ENCODE measurements at places on chromosomes 11 and 22. TPM values are rescaled to one million over a fixed set of nuclear protein-coding genes. Genes with fewer than 3 reads are reported as not detected.

DNA sequence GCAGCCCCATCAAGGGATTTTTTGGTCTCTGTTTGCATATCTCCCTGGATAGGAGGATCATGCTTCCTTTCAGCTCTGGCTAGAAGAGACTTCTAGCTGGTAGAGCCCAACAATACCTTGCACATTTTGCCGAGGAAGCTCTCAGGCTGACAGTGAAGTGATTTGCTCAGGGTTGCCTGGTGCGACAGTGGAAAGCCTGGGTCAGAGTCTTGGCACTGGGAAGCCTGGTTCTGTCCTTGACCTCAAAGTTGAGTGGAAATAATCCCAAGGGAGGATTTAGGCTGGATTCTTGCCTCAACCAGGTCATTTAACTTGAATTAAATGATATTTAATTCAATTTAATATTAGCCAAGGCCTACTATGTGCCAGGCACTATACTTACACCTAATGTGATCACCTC, 24.4 kb upstream of the ALG8 start:
- DNase-seq = no peak

GRCh38 chr11:86969258-86969657, 14.1 kb upstream of the FZD4 start:
- DNase-seq = no peak

DNA sequence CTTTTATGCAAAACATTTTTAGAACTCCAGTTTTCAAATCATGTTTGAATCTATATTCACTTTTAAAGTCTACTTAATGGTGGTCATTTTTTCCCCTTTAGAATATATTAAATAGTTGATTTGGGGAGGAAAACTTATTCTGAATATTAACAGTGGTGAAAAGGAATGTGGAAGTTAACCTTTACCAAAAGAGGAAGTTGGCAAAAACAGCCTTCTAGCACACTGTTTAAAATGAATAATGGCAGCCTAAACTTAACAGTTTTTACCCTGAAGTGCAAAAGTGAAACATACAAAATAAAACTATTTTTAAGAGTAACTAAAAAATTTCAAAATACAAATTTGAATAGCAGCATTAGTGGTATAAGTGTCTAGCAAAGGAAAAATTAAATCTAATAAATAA, 86.4 kb downstream of the GRK3 start:
- no peak for DNase-seq

- peak; percentile 19 for DNase-seq
Observed at GRCh38 chr11:128757235-128757711, 63.4 kb downstream of the FLI1 start.

GRCh38 chr11:72788241-72788640, 5.6 kb downstream of the STARD10 start:
- DNase-seq = no peak

DNA sequence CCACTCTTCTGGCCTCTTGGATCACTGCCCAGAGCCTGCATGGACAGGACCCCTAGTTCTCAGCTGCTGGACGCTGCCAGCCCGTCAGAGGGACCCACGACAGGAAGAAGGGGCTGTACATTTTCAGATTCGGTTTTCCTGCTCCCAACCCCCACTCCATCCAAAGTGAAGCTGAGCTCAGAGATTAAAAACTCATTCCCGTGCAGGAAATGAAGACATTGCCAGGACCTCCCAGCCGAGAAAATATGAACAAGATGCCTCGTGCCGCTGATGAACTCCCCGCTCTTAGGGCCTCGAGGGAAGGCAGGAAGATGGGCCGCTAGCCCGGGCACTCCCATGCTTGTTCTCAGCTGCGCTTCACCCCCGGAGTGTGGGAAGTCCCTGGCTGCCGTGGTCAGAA, 36.1 kb downstream of the RPUSD4 start:
- DNase-seq = no peak

DNA sequence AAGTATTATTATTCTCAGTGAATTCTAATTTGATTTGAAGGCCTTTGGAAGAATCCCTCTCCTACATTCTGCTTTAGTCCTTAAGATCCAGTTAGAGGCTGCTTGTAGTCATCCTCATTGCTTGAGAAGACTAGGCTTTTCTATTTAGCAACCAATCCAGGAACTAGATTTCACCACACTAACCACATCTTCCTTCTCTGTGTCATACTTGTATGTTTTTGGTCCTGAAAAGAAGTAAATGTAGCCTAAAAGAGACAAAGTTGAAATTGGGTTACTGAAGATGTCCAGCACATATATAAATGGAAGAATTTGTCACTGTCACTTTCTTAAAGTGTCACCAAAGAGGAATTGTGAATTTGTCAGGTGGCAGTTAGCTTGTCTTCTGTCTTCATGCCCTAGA, 46.6 kb upstream of the MMP7 start:
- DNase-seq = peak; percentile 20

DNA sequence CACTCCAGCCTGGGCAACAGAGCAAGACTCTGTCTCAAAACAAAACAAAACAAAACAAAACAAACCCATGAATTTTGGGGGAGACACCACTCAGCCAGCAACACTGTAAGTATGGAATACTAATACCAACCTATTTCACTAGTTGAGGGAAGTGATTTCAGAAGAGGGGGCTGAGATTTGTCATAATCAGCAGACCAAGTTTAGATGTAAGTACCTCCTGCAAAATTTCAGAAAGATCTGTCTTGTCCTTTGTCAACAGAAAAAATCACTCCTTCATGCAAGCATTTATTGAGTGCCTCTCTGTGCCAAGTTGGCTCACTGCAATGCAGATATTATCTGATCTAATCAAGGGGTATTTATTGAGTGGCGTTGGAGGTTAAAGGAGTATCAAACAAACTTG, 23.4 kb upstream of the ADA2 start:
- DNase-seq = no peak

GRCh38 chr11:101091781-101092180, 37.8 kb downstream of the PGR start:
- DNase-seq = no peak

The OR10S1 gene
- not detected for total RNA-seq

The LRRC10B gene
- total RNA-seq = 0.17 TPM

The OLFML1 gene
- total RNA-seq = 22.8 TPM

The CCDC116 gene
- total RNA-seq = 0.17 TPM

- no peak for DNase-seq
Observed at GRCh38 chr11:81573367-81573766, 1160.3 kb downstream of the FAM181B start.

The KDM4D gene
- 0.50 TPM for total RNA-seq

The LRRN4CL gene
- 31.5 TPM for total RNA-seq

The PAK1 gene
- 25.9 TPM for total RNA-seq

- no peak for DNase-seq
Observed at GRCh38 chr11:61811831-61812230, 5.0 kb downstream of the FADS1 start.

GRCh38 chr11:324156-324555, 3.5 kb upstream of the IFITM3 start:
- no peak for DNase-seq

GRCh38 chr11:104443387-104443786, 279.4 kb upstream of the PDGFD start:
- peak; percentile 9 for DNase-seq

GRCh38 chr11:113373306-113373705, 14.3 kb upstream of the ANKK1 start:
- DNase-seq = peak; percentile 32
